NCI-H226 (cell line): ENCODE measurements at places on chromosomes 4 and X.

- DNase-seq: no peak
Observed at GRCh38 chrX:30791296-30792278, 97.5 kb downstream of the TAB3 start.

GRCh38 chrX:148593146-148593545, 92.7 kb downstream of the AFF2 start:
- no peak for DNase-seq

DNA sequence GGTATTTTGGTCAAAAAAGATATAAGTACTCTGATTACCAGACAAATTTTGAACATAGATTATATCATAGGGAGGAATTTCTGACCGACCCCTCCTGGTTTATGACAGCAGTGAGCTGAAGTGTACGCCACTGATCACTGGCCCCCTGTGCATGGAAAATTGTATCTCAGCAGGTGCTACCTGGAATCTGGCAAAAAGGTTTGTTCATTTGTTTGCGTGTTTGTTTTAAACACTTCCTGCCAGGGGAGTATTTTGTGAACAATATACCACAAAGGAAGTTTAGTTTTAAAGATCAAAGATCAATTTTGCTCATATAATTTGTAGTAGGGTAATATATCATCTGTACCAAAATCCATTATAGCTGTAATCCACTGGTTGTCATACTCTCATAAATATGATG, 219.7 kb upstream of the TENM3 start:
- DNase-seq: no peak

DNA sequence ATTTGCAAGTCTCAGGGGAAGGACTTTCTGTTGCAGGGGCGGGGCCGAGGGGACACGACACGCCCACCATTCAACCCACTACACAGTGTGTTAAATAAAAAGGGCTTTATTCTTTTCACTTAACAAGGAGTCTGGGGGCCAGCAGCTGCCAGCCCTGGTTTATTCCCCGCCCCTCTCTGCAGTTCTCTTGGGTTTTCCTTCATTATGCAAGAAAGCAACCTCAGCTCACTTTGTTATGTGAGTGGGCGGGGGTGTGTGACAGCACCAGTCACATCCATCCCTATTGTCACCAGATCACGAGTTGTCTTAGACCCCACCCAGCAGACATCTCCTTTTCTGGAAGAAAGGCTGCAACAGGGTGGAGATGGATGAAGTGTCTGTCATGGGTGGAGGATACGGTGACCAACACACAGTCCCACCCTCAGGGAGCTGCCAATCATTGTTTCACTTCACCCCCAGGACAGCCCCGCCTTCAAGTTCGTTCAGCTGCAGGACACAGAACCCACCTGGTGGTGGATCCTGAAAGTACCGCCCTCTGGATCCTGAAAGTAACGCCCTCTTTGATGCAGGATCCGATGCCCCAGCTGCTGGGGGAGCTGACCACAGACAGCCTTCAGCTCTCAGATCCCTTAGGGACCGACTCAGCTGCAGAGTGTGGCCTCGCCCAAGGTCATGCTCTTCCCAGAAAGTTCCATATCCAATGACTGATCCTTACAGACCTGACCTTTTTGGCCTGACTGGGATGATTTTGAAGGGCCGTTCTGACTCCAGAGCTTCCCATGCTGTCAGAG, 79.6 kb downstream of the SMIM20 start:
- DNase-seq: no peak

- no peak for DNase-seq
Observed at GRCh38 chr4:109559625-109559982, 442 bp upstream of the MCUB start.
